ENCODE measurements at places on chromosomes 13 and 19.

GRCh38 chr13:95607366-95607765, 37.1 kb downstream of the DZIP1 start:
- no peak for DNase-seq

- DNase-seq = no peak
These were observed 3.8 kb downstream of the IRGQ start for GRCh38 chr19:43591904-43592772.

- no peak for DNase-seq
These were observed 1466.9 kb downstream of the UQCRFS1 start for GRCh38 chr19:27745978-27746542.

GRCh38 chr19:6412061-6412446, 12.6 kb downstream of the KHSRP start:
- DNase-seq = no peak

DNA sequence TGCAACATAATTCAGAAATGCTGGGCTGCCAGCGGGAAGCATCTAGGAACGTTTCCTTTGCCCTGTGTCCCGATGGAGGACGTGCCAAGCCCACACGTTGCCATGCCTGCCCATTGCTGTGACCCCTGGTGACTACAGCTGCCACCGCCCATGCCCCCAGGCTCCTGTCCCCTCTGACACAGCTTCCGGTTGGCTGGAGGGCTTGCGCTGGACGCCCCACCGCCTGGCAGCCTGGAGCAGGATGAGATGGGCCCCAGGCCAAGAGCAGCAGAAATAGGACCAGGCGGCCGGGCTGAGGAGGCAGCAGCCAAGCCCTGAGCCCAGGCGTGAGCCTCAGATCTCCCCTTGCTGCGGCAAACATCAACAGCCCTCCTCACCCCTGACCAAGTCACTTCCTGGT, 125.9 kb downstream of the COL4A2 start:
- DNase-seq = no peak

DNA sequence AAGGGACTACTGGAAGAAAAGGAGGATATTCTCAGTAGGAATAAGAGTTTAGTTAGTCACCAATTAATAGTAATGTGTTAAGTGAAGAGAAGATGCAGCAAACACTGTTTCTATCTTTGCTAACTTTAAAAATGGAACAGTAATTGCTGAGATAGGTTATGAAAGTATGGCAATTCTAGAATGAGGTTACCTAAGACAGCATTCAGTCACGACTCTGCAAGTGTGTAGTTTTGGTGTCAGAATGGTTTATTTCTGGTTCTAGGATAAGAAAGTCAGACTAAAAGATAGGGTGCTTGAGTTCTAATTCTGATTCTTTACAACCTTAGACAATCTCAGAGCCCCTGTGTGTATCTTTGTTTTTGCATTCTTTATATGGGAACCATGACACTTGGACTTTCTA, 138.1 kb downstream of the POU4F1 start:
- DNase-seq = no peak

DNA sequence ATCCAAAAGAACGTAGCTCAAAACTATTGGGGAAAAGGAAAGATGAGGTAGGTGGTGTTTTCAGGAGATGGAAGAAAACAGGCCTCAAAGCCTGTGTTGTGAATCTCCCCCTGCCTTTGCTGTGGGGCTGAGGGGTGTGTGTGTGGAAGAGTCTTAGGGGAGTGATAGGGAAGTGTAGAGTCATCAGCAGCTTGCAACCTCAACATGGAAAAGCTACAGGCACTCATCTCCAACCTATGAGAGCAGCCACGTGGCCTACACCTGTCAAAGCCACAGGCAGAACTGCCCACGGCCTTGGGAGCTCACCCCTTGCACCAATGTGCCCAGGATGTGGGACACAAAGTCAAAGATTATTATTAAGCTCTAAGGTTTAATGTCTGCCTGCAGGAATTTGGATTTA, 4.3 kb upstream of the SIGLEC12 start:
- no peak for DNase-seq

DNA sequence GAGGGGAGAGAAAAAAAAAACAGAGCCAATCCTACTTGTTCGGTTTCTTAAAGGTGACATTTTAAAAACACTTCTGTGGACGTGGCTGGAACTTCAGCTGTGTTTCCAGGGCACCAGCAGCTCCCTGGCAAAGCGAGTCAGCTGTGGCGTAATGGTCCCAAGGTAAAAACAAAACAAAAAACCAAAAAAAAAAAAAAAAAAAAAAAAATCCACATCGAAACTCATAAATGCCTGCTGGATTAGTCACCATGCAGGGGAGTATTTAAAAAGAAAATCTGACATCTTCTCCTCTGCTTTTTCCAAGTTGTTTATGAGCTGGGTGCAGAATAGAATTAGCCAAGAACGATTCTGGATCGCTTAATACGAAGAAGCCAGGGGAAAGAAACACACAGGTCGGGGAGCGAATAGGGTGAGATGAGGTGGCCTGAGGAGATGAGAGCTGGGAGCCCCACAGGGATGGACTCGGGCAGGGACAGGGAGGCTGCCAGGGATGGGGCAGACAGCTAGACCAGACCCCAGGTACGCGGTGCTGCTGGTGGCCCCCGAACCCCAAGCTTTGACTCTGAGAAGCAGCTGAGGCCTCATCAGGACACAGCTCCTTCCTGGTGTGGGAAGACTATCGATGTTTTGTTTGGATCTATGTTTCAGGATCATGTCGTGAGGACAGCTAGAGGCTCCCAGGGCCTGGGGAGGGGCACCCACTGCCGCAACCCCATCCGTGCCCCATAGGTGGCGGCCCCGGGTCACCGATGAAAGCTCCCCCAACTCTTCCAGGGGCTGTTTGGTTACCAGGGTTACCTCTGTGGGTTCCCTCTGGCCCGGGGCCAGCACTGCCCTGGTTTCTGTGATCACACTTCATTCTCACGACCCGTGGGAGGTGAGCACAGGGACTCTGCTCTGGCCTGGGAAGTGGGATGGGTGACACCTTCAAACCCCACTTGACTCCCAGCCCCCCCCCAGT, 3.1 kb upstream of the CTXN1 start:
- no peak for DNase-seq

- DNase-seq = no peak
These were observed 125.7 kb downstream of the MYO16 start for GRCh38 chr13:108755083-108755482.

GRCh38 chr13:37753776-37754175, 115.8 kb downstream of the TRPC4 start:
- no peak for DNase-seq

- no peak for DNase-seq
These were observed 5.4 kb downstream of the RNU6-9 start for GRCh38 chr19:898663-899062.

DNA sequence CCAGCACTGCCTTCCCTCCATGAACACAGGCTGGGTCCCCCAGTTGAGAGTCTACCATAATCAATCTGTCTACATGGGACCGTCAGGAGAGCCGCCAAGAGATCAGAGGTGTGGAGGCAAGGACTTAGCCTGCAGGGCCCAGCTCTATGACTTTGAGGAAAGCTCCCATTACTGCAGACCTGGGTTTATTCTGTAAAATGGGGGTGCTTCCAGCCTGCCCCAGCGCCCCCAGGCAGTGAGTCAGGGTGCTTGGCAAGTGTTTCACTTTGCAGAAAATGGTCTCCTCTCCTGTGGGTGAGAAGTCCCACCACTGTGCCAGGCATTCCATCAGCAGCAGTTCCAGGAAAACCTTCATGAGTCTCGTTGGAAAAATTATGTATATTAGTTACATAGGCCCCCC, 75.5 kb upstream of the VSTM2B start:
- no peak for DNase-seq

DNA sequence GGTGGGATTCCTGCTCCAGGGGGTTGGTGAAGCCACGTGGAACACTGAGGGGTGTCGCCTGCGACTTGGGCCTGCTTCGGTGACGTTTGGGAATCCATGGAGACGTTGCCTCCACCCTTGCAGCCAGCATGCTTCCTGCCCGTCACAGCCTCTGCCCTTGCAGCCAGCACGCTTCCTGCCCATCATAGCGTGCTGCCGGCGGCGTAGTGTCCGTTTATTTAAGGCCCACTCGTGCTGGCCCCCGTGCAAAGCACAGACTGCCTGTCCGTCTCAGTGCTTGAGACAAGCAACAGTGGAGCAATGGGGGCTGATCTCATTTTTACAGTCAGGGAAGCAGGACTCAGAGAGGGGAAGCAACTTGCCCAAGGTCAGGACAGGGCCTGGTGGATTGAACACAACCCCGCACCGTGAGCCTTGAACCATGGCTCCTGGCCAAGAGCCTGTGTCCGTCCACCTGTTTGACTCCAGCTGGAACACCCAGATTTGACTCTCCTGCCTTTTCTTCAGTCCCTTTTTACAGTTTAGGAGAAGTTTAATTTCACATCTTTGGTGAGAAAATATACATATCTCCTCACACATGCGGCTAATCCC, 149.6 kb downstream of the TEX29 start:
- no peak for DNase-seq

GRCh38 chr13:43879755-43880181, at the start of gene LACC1:
LACC1 (plus strand) TSS chr13:43879904; CDS start chr13:43880986, 1,082 bp downstream.
- peak; percentile 55 for DNase-seq

- DNase-seq = no peak
These were observed 45.5 kb downstream of the ZNF93 start for GRCh38 chr19:19946226-19946625.

- no peak for DNase-seq
These were observed 47.4 kb downstream of the SIPA1L3 start for GRCh38 chr19:37954421-37954874.

GRCh38 chr19:38958301-38958700, 17.2 kb downstream of the FBXO17 start:
- DNase-seq = no peak

GRCh38 chr13:112785483-112785856, 95.6 kb downstream of the ATP11A start:
- no peak for DNase-seq

DNA sequence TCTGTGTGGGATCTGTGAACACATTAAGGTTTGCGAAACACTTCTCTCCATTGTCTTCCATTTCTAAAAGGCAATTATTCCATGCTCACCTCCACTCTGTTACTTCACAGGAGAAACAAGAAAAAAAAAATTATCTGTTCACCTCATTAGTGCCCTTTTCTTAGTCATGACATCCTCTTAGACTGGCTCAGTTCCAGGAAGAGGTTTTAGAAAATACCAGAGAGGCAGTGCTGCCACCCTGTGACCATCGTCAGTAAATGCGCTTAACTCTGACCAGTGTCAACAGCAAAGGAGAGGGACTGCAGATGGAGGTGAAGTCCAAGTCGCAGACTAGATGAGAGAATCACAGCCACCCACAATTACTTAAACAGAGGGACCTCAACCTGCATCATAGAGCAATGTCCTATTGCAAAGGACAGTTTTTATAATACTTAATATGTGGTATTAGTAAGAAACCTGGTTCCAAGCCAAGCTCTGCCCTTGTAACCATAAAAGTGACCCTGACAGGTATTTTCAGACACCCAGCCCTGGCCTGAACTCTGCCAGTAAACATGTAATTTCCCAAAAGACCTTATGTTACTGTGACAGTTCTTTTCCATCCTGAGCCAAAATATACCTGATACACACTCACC, 19.4 kb downstream of the CEACAM21 start:
- peak; percentile 54 for DNase-seq

DNA sequence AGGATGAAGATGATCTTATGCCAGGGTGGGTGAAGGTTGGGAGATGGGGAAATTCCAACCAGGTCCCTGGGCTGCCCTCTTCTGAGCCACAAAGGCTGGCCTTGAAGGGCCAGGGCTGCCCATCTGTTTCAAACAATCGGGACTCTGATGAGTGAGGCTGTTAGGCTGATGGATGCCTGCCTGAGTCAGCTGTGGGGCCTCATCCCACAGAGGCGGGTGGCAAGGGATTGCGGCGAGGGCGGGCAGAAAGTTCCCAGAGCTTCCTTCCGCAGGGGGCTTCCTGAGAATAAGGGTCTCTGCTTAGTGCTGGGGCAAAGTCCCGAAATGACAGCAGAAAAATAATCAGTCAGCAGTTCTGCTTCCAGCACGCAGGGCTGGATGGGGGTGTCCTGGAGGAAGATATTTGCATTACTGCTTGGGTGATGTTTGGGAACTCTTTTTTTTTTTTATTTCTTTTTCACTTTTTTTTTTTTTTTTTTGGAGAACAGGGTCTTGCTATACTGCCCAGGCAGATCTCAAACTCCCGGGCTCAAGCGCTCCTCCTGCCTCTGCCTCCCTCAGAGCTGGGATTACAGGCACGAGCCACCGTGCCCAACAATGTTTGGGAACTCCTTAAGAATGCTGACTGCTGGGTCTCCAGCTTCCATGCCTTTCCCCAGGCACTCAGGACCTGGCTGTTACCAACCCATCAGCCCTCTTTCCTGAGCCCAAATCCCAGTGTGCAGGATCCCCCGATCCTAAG, 14.1 kb downstream of the SH3GL1 start:
- DNase-seq = no peak

DNA sequence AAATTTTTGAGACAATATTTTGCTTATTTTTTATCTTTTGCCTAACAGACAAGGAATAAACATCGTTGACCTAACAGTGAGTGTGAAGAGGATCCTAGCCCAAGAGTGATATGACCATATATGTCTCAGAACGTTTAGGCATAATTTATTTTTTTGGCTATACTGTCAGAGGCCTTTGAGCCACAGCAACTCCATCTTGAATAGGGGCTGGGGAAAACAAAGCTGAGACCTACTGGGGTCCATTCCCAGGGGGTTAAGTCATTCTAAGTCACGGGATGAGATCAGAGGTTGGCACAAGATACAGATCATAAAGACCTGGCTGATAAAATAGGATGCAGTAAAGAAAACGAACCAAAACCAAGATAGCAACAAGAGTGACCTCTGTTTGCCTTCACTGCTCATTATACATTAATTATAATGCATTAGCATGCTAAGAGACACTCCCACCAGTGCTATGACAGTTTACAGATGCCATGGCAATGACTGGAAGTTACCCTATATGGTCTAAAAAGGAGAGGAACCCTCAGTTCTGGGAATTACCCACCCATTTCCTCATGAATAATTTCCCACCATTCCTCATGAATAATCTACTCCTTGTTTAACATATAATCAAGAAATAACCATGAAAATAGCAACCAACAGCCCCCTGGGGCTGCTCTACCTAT, 510.9 kb upstream of the PCDH9 start:
- DNase-seq = no peak

- no peak for DNase-seq
These were observed 779.5 kb downstream of the GPC5 start for GRCh38 chr13:92177966-92178365.
